Stimulated activated CD8-positive, alpha-beta memory T cell treated with anti-CD3 and anti-CD28 coated beads, Interleukin-4, amount 100 ng/mL, for 1 hour (primary cell): ENCODE measurements at places on chromosomes 4 and X.

DNA sequence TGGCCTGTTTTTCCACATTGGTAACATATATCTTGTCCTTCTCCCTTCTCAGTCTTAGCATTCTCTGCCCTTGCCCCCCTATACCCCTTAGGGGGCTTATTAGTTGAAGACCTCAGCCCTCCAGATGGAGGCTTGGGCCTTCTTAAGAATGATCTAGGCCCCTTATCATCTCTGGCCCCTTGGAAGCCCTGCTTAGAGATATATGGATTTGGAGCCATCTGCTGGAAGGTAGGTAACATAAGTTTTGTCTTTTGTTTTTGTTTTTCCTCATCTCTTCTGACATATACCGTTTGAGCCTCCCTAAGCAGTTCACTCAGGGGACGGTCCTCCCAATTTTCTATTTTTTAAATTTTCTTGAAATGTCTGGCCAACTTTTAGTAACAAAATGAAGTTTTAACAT lies 48.3 kb upstream of the NAP1L2 start:
- no peak for DNase-seq

DNA sequence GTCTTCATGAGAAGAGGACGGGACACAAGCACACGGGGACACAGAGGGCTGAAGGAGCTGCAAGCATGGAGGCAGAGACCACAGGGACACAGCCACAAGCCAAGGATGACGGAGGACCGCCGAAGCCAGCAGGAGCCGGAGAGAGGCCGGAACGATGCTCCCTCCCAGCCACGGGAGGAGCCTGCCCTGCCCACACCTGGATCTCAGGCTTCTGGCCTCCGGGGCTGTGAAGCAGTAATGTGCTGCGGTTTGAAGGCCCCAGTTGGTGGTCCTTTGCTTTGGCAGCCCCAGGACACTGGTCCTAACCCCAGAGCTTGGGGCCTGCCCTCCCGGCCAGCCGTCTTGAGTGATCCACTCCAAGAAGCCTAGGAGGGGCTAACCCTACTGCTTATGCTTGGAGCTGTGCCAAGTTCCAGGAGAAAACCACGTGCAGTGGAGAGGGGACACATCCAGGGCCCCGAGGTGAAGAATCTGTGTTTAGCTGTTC lies 85.9 kb downstream of the HMX1 start:
- DNase-seq = no peak

GRCh38 chr4:47543331-47543730 lies 58.3 kb downstream of the ATP10D start:
- no peak for DNase-seq

GRCh38 chr4:67549123-67549522 lies 3.8 kb upstream of the CENPC start:
- DNase-seq = no peak

GRCh38 chr4:28913466-28913865 lies 1806.7 kb upstream of the PCDH7 start:
- no peak for DNase-seq

GRCh38 chr4:48175328-48175727 lies 41.3 kb upstream of the TXK start:
- DNase-seq = no peak

- no peak for DNase-seq
Observed at GRCh38 chr4:80138551-80139538, 58.5 kb upstream of the PRDM8 start.

DNA sequence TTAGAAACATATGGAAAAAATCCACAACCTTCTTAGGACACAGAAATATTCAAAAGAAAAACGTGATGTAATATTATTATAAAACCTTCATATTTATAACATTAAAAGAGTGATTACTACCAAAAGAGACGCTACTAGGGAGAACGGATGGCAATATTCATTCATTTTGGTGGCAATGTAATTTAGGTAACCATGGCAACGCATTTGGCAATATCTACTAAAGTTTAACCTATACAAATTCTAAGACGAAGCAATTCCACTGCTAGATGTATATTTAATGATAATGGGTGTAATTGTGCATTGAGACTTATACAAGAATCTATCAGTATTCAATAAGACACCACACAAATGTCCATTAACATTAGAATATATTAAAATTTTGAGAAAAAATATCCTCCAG lies 709.4 kb downstream of the ARAP2 start:
- DNase-seq = no peak

- no peak for DNase-seq
Observed at GRCh38 chr4:18366892-18367291, 345.3 kb upstream of the LCORL start.

DNA sequence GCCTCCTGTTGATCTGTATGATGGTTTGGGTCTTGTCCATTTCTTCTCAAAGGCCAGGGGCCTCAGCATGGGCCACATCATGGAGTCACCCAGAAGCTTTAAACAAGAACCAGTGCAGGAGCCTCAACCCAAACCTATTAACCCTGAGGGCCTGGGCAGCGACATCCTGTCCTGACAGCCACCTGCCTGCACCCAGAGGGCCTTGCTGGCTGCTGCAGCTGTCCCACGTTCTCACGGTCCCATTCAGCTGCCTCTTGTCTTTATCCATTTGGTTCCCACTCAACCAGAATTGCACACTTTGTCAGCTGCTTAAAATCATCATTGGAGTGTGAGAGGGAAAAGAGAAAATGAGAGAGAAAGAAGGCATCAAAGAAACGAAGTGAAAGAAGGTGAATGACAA lies 21.6 kb downstream of the C4orf50 start:
- DNase-seq = no peak

- no peak for DNase-seq
Observed at GRCh38 chrX:19964017-19964710, 26.7 kb downstream of the BCLAF3 start.

DNA sequence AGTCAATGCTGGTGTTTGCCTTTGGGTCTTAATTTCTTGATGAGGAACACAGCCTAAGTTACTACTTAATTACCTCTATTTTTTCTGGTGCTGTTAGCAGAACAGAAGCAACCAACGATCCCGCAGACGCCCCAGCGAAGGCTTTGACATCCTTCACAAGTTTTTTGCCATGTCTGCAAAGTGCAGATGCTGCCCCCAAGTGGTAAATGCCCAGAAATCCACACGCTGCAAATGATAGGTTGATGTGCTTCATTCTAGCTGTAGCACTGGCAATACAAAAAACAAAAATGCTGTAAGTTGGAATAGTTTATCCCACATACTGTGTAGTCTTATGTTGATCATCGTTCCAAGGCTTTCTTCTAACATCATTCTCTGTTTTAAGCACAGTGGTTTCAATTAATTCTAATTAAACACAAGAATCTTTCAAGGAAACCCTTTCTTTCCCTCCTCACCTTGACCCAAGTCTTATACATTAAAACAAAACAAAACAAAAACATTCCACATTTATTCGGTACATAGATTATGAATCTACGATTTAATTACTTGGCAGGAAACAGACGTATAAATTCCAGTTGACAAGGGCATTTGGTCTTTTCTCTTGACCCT lies 1.2 kb downstream of the PNPLA4 start:
- DNase-seq = peak; percentile 15

GRCh38 chr4:1122505-1122904 lies 9.1 kb upstream of the RNF212 start:
- DNase-seq = no peak

- DNase-seq = no peak
Observed at GRCh38 chr4:187017147-187017546, 293.5 kb upstream of the FAT1 start.

DNA sequence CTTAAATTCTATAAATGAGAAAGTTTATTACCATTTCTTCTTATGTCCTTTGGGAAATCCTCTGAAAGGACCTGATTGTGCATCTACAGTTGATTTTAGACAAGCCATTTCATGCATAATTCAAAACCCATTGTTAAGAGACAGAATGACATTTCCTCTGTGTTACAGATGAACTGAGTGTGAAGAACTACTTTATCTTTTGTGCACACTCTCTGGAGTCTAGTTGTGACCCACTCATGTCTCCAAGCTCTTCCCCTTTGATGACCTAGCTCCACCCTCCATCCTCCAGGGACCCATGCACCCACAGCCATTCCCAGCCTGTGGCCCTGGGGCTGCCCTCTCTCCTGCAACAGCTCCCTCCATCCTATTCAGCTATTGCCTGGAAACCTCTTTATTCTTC lies 57.5 kb upstream of the BMPR1B start:
- no peak for DNase-seq

GRCh38 chr4:93368968-93369367 lies 459.6 kb upstream of the ATOH1 start:
- DNase-seq = no peak

- DNase-seq = no peak
Observed at GRCh38 chr4:95627024-95627605, 78.3 kb upstream of the UNC5C start.

DNA sequence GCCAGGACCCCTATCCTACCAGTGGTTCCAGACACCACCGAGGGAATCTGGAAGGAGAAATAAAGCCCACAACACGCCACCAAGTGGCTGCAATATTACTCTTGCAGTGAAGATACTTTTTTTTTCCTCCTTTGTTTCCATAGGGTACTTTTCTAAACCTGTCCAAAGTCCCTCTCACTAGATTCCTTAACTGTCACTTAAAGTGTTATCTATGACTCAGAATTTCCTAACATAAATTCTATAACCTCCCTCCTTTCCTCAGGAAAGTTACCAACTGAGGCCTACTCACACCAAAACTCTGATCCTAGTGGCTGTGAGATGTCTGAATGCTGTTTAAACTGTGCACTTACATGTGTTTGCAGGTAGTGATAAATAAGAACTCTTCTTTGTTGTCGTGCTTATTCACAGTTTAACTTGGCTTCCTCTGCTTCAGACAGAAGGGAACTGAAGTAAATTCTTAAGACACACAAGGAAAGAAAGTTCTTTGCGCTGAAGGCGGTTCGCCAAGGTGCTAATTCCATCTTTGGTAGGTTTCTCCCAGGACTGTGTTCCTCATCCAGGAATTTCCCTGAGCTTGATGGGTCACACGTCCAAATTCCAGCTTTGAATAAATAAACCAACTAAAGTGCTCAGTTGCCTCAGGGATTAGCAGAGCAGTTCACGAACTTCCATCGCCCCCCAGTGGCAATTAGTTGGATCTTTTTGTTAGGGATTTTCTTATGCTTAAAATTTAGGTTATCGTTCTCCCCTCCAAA lies 10.7 kb upstream of the HCCS start:
- DNase-seq = no peak

DNA sequence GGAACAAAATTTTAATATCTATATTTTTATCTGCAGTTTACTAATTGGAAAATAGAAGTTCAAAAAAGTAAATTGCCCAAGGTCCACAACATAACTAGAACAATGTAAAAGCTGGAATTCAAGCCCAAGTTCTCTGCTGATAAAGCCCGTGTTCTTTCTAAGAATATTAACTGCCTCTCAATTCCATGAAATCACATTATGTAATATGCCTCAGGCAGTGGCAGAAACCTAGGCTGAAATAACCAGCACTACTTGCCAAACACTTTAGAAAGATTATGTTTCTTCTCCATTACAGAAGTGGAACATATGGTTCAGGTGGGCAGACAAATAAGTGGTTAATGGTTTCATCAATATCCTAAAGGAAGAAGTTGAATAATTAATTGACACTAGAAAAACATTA lies 56.7 kb upstream of the ADGRL3 start:
- no peak for DNase-seq

- no peak for DNase-seq
Observed at GRCh38 chr4:996030-996996, 3.1 kb upstream of the SLC26A1 start.

- no peak for DNase-seq
Observed at GRCh38 chrX:24283127-24283794, 30.6 kb downstream of the SUPT20HL2 start.

DNA sequence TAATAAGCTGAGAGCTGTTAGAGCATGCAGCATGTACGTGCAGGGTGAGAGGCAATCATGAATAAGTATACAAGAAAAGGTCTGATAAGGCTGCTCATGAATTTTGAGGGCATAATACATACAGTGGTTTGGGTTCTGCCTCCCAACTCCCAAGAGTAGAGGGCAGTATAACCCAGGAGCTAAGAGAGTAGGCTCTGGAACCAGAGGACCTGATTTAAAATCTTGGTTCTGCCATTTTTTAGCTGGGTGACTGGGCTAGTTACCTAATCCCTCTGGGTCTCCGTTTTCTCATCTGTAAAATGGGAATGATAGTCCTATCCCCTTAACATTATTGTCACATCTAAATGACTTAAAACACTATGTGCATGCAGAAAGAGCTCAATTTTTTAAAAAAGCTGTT lies 85.3 kb downstream of the LNX1 start:
- DNase-seq = no peak

- DNase-seq = no peak
Observed at GRCh38 chr4:41718907-41719306, 29.6 kb downstream of the PHOX2B start.

GRCh38 chr4:97432551-97432950 lies 710.7 kb downstream of the STPG2 start:
- no peak for DNase-seq

- DNase-seq = no peak
Observed at GRCh38 chr4:176236946-176237345, 32.1 kb downstream of the ASB5 start.

- no peak for DNase-seq
Observed at GRCh38 chrX:107452581-107452980, 3.1 kb downstream of the FRMPD3 start.

DNA sequence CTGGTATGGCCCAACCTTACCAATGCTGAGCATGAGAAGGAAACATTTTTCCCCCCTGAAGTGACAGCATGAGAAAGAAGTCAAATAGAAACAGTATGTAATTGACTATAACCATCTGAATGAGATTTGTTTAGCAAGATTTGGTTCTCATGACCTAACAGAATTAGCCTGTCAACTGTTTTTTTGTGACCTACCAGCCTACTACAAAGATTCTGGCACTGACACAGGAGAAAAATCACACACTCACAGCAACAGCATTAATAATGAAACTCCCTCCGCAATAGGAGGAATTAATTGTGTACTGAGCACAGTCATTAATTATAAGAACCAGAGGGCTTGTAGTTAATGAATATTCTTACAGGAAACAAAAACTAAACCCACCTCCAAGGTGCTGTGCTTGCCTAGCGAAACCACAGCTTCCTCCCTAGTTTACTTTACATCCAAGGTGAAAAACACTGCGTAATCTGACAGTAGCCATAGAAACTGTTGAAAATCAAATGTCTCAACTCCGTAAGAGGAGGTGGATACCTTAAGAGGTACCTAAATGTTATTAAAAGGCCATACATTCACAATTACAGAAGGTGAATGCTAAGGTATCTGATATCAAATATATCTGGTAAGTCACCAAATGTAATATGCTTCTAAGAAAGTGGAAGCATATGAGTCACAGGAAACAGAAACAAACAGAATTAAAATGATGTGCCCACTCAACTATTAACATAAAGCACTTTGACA lies 34.9 kb downstream of the MMRN1 start:
- no peak for DNase-seq

DNA sequence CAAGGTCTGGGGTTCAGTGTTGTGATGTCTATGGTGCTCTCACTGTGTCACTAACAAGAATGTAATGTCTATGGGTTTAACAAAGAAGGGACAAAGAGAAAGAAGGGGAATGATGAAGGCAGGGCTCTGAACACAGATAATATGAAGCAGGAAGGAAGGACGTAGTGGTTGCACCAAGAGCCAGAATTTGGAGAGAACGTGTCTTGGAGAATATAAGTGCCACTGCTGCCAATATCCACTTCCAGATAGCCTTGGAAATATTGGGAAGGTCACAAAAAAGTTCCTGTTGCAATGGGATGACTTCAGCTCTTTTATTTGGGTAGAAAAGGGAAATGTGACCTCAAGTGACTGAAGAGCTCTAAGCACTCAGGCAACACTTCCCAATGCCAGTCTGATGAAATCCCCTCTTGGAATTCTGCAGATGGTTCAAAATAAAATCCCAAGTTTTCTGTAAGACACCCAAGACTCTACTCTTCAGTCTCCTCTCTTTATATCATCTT lies 131.8 kb downstream of the PRKX start:
- no peak for DNase-seq
